ENCODE measurements at places on chromosomes 2 and 18.

- no peak for DNase-seq
These were observed 5.8 kb upstream of the ARL5A start for GRCh38 chr2:151833984-151834383.

- peak; percentile 54 for DNase-seq
These were observed 34.7 kb downstream of the ROCK2 start for GRCh38 chr2:11309706-11310105.

DNA sequence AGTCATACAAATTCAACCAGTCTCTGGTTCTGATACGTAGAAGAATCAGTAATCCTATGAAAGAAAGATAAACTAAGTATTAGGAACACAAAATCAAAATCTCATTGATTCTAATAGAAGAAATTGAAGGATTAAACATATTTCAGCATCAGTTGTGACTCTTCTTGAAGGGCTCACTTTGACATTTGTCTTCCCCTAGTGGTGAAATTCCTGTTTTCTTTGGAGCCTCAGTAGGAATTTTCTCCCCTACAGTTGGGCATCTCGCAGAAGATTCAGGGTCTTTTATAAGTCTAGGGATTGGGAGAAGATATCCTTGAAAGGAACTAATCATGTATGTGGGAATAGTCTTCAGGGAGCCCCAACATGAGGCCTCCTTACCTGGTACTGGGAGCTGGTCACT is 2.8 kb upstream of the CRYGB start:
- DNase-seq, result no peak

DNA sequence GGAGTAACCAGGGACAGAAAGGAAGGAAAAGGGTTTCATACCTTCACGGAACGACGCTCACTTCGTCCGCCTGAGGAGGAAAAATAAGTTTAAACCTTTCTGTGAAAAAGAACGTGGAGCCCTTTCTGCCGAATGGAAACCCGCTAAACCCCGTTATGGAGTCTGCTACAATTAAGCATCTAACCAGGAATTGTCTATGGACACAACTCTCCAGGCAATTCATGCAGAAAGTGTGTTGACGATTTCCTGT is 528 bp upstream of the PPP4R3B start:
- no peak for DNase-seq

DNA sequence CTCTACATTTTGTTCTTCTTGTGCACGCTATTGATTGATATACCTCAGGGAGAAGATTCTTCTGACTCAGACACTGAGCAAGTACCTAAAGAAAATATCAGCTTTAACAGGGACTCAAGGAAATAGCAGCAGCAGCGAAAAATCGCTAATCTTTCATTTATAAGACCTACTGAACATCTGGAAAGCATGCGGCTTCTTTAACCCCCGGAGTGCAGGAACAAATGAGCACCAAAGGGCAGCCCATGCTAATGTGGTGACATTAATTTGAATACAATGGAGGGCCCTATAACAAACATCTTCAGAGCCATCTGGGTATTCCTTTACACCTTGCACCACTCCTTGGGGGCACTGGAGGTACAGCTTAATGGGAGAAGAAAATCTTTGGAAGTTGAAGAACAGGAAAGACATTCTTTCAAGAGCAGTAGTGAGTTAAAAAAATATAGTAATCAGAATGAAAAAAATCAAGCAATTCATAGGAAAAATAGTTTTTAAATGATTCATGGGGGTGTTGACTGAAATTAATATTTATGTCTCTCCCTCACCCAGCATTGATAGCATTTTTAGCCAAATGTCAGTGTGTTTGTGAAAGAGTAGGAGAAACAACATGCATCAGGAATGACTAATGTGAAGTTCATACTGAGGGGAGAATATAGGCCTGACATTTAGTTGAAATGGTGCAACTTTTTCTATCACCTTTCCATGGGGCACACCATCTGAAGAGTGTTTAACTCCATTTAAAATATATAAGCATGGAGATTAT is 281.7 kb downstream of the HRH4 start:
- DNase-seq, result peak; percentile 10

DNA sequence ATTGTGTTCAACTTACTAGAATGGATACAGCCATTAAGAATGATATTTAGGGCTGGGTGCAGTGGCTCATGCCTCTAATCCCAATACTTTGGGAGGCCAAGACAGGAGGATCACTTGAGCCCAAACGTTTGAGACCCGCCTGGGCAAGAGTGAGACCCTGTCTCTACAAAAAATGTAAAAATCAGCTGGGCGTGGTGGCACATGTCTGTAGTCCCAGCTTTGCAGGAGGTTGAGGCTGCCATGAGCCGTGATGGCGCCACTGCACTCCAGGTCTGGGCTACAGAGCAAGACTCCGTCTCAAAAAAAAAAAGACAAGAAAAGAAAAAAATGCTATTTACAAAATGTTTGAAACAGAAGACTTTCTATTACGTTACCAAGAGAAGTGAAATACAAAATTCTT is 30.0 kb downstream of the REEP1 start:
- DNase-seq, result no peak

DNA sequence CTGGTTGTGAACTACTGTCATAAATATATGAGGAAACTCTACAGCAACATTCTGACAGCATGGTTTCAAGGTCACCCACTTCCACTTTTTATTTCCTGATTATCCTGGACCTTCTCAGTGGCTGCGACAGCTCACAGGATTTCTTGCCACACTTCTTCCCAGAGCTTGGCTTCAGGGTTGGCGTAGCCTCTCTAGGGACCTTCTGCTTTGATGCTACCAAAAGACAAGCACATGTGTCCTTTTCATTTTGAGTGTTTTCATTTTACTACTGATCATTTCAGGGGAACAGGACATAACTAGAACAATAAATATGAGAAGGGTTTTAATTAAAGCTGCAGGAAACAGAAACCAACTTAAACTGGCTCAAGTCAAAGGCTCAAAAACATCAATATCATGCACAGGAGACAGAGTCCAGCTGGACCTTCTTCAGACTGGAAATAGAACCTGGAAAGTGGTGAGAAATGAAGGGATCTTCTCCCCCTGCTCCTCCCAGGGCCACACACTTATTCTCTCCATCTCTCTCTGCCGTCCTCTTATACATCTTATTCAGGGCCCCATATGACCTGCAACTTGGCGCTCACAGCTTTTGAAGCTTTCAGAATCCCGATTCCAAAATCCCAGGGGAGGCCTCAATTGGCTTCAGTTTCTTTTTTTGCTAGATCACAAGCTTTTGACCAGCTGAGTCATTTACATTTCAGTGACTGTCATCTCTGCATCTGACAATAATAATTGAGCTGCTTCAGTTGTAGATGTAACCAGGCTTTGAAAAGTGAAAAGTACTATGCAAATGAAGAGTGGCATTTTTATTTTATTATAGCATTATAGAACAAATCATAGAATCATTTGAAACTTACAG is 9.7 kb downstream of the VIT start:
- peak; percentile 50 for DNase-seq

DNA sequence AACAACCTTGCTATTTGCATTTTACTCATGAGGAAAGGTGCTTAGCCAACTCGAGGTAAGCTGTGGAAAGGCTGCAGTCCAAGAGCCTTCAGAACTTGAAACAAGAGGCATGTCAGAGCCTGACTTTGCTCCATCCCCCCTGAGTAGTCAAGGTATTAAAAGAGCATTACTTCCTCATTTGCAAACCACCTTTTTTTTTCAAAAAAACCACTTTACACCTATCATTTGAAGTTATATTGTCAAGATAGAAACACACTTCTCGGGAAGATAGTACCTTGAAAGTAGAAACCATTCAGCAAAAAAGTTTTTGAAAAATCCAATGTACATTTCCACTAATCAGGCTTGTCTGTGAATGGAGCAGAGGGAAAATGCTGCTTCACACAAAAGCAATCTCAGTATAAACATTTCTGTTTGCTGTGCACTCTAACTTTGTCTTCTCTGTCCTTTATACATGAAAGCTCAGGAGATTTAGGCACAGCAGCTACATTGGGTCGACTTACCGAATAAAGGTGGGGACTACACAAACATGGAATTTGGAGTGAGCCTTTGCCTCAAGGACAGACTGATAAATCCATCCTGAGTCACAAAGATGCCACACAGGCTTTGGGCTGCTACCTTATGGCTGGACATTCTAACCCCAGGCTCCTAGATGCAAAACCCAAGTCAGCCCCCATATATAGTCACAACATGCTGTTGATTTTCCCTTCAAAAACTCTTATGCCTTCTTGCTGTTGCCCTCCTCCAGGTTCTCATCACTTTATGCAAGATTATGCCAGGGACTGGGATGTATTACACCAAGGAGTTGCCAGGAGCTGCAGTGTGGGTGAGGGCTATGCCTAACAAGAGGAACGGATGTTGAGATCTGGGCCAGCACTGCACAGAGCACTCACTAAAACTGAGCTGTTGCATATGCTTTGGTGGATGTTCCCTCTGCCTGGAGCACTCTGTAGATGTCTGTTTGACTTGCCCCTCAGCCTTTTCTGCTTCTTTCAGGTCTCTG is 41.4 kb upstream of the EML4 start:
- no peak for DNase-seq

DNA sequence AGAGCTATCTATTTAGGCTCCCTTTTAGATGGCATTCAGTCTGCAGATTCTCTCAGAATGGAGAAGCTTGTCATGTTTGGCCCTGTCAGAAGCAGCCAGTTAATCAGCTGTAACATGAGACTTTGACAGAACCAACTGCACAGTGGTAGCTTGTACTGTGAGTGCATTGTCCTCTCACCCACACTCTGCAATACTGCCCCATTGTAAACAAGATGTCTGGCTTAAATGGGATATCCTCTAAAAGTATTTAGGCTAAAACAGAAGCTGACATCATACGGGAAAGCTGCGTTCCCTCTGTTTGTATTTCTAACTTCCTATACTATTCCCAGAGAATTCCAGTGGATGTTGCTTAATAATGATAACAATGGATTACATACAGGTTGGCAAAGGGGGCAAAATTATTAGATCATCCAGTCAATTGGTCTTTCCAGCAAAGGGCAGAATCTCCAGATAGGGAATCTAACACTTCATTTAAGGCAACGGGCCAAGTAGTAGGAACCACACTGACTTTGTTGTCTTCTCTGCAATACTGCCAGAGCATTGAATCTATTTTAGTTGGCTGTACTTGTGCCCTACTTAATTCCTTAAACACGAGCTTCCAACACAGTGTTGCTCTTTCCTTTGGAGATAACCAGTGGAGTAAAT is 15.4 kb upstream of the STAT4 start:
- DNase-seq, result peak; percentile 69

GRCh38 chr2:120596990-120597594 is 138.6 kb upstream of the GLI2 start:
- DNase-seq, result peak; percentile 91

DNA sequence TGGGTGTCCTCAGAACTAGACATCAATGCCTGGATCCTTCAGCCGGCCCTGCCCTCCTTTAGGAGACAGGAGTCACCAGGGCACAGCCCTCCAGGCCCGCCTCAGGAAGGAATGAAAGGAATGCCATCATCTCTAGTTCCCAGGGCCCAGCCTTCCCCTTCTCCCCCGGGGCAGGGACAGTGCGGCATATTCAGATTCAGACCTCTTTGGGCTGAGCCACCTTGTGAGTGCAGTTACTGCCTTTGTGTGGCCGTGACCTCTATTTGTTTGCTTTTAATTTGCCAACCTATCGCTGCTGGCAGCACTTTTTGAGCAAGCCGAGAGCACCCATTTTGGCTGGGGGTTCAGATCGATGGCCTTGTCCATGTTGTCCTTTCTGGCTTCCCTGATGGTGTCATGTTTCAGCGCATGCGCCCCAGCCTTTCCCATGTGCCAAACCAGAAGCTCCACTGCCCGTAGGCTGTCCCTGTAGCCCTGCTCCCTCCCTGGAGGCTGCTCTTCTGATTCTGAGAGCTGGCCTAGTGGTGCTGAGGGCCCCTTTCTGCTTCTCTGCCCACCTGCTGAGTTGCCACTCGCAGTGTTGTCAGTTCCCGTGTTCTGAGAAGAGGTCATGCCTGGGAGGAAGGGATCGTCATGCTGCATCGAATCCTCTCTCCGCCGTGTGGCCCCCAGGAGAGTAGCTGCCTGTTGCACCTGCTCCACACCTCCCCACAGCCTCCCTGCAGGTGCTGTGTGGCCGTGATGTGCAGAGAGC is 10.9 kb downstream of the ANKRD23 start:
- peak; percentile 61 for DNase-seq

DNA sequence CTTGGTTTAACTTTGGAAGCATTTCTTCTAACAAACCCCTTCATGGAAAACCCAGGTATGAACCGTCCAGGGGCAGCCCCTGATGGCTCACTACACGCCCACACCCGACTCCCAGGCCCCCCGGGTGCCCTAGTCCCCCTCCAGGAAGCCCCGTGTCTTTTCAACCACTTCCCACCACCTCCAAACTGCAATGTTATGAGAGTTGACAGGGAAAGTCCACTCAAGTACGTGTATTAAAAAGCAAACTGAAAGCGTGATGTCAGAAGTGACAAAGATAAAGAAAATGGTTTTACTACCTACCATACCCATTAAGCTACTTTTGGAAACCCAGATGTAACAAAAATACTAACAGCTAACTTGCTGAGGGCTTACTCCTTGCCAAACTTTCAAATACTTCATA is 51.5 kb downstream of the L3MBTL4 start:
- DNase-seq, result no peak

GRCh38 chr18:23853448-23854195 is 160.9 kb upstream of the TTC39C start:
- peak; percentile 17 for DNase-seq

DNA sequence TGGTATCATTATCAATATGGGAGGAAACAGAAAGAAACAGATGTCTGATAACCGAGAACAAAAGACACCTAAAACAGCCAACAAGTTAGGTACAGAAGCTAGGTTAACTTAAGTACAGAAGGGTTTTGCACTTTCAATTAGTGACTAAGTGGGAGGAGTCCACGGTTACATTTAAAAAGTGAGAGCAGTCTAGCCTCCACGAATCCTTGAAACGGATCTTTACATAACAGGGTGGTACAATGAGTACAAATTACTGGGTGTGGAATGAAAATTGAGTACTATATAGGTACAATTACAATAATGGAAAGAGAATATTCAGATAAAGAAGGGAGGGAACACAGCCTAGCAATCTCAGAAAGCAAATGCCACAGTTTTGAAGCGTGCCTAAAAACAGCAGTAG is 76.6 kb downstream of the TLK1 start:
- DNase-seq, result no peak

- peak; percentile 78 for DNase-seq
These were observed 180.1 kb upstream of the APCDD1 start for GRCh38 chr18:10274301-10274700.

DNA sequence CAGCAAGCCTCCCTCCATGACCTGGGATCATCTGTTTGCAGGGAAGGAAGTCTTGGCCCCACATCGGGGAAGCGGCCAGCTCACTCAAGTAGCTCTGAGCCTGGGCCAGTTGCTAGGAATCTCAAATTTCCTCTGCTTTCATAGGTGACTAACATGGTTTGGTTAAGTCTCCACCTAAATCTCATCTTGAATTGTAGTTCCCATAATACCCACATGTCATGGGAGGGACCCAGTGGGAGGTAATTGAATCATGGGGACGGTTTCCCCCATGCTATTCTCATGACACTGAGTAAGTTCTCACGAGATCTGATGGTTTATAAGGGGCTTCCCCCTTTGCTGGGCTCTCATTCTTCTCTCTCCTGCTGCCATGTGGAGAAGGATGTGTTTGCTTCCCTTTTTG is 75.2 kb downstream of the LBH start:
- DNase-seq, result no peak

All from adipocyte (in vitro differentiated cells).